NCI-H187 (cell line): ENCODE measurements at places on chromosomes 2 and 18.

- DNase-seq = no peak
Observed at GRCh38 chr2:56715683-56716082, 531.9 kb downstream of the CCDC85A start.

DNA sequence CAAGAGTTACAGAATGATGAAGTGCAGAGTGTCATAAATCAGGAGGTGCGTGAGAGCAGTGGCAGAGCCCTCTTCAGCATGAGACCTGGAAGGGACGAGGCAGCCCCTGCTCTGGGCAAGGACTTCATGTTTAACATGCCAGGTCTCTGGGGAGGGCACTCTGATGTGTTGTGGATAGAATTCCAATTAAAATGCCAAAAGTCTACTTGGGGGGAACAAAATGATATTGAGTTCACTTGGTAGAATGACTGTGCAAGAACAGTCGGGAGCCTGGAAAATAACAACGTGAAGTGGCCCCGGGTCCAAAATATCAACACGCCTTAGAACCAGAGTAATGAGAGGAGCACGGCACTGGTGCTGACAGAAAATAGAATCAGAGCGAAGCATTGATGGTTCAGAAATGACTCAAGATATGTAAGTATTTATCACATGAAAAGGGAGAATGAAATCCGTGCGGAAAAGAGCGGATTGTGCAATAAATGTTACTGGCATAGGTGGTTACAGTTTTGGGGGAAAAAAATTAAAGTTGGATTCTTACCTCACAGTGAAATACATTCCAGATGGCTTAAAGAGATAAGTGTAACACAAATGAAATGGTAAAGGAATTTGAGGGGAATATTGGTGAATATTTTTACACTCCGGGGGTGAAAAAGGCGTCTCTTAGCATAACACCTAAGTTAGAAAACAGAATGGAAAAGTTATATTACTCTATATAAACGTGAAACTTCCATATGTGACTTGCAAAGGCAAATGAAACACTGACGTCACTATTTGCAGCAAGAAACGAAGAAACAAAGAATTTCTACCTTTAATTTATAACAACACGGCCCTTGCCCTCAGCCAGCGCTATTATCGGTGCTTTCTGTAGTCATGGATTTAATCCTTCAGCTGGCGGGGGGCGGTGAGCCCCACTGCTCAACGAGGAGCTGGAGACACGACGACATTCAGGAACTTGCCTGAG, 159.4 kb upstream of the TWIST2 start:
- DNase-seq = no peak

DNA sequence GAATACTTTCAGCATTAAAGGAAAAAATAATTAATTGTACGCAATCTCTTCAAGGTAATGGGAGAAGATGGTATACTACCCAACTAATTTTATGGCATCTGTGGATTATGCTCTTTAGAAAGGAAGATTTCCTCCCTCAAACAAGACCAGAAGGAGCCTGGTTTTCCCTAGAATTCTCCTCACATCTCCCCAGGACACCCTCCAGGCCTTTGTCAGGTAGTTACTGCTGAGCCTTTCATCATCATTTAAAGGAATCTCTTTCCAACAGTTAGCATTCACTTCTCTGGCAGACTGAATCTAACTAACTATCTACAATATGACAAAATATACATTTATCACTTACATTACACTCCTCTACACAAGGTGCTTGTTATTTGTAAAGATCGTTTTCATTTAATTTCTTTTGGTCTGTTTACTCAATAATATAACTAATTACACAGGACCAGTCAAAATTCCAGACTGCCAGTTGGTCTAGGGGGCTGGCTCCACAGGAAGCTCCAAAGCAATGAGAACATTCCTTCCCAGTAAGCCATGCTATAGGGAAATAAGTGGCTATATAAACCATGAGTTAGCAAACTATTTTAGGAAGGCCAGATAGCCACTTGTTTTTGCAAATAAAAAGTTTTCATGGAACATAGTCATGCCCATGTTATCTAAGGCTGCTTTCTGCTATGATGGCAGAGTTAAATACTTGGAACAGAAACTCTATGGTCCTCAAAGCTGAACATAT, 19.1 kb downstream of the ZNF24 start:
- DNase-seq = no peak

- DNase-seq = no peak
Observed at GRCh38 chr2:75381032-75381431, 179.7 kb downstream of the EVA1A start.
